ENCODE measurements at places on chromosomes 2 and 18.

GRCh38 chr2:25740810-25741381 lies 67.5 kb upstream of the DTNB start:
- no peak for DNase-seq

DNA sequence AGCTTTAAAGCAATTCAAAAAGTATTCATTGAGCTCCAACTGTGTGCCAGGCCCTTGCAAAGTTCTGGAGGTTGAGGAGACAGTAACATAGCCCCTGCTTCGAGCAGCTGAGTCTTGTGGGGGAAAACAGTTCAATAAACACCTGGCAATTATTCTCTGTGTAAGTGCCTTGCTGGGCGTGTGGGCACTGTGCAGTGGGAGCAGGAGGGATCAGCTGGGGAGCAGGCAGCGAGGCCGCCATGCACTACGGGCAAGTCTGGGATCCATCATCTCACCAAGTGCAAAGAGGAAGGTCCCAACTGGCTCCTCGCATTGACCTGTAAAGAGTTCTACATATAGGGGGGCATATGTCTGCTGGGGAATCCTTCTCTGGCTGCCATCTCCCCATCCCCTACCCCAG lies 342.2 kb upstream of the HS6ST1 start:
- no peak for DNase-seq

DNA sequence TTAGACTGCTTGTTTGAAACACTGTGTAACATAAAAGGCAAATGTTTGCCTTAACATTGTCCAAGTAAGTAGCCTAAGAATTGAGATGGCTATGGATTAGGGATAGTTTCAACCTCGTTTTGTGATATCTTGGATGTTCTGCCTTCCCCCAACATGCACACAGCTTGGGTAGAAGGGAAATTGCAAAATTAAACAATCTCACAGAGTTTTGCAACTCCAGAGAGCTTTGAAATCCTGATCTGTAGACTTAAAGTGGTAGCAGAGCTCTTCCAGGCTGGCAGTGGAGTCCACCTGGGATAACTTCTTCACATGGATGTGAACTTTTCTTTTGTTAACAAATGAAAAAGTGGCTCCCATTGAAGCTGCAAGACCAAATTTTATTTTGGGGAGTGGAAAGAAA lies 59.6 kb downstream of the CHRNA1 start:
- no peak for DNase-seq

DNA sequence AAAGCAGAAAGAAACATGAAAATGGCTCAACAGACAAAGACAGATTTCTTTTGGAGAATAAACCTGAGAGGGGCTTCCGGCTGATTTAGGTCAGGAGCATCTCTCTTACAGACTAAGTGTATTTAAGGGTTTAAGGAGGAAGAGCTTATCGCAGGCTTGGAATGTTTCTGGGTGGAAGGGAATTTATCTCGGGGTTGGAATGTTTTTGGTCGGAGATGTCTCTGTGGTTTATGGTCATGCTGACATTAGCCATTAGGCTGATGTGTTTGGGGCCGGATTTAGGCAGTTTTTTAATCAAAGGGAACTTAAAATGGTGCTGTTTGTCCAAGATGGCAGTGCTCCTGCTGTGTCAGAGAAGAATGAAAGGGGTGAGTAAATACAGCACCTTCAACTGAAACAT lies 14.4 kb upstream of the PSMA8 start:
- DNase-seq = no peak

GRCh38 chr18:11978956-11979355 lies 2.4 kb upstream of the IMPA2 start:
- DNase-seq = no peak

DNA sequence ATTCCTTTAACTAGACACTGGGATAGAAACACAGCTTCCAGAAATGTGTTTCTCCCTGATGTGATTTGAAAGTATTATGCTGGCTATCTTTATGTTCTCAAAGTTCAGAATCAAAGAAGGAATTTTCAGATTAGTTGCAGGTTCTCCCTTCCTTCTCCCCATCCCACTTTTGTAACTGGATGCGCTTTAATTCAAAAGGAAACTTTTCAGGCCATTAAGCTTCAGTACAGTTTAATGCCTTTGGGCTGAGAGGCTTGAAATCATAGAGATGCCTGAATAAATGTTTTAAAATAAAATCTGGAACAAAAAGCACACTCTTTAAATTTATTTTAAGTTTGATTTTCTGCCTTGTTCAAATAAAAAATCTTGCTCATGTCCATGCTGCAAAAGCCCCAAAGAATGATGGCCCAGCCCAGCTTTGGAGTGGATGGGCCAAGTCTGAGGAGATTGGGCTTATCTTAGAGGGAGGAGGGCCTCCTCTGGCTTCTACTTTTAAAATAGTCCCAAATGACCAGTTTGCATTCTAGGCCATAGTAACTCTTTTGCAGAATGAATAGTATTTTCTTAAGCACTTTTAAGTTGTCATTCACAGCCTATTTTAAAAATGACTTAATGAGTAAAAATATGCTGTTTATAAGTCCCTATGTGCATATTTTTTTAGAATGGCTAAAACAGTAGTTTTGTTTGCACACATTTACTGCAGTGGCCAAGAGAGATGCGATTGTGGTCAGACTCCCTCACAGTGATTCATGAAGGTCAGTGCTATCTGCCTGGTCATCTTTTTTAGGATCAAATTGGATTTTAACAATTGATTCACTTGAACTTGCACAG lies 129.2 kb downstream of the MTX2 start:
- no peak for DNase-seq

GRCh38 chr2:23426263-23426905 lies 41.4 kb downstream of the KLHL29 start:
- no peak for DNase-seq

GRCh38 chr2:53568469-53568868 lies 199.1 kb upstream of the CHAC2 start:
- no peak for DNase-seq

DNA sequence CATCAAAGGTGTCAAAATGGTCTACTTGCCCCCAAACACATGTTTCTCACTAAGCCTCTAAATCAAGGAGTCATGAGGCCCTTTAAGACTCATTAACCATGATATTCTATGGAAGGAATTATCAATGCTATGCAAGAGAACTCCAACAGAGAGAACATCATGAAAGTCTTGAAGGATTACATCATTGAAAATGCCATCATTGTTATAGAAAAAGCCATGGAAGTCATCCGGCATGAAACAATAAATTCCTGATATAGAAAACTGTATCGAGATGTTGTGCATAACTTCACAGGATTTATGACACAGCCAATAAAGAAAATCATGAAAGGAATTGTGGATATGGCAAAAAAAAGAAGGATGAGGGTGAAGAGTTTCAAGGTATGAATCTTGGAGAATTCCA lies 1363.6 kb upstream of the CDH2 start:
- DNase-seq = no peak

- DNase-seq = no peak
Measured at GRCh38 chr18:55365342-55365741, 222.7 kb downstream of the TCF4 start.

DNA sequence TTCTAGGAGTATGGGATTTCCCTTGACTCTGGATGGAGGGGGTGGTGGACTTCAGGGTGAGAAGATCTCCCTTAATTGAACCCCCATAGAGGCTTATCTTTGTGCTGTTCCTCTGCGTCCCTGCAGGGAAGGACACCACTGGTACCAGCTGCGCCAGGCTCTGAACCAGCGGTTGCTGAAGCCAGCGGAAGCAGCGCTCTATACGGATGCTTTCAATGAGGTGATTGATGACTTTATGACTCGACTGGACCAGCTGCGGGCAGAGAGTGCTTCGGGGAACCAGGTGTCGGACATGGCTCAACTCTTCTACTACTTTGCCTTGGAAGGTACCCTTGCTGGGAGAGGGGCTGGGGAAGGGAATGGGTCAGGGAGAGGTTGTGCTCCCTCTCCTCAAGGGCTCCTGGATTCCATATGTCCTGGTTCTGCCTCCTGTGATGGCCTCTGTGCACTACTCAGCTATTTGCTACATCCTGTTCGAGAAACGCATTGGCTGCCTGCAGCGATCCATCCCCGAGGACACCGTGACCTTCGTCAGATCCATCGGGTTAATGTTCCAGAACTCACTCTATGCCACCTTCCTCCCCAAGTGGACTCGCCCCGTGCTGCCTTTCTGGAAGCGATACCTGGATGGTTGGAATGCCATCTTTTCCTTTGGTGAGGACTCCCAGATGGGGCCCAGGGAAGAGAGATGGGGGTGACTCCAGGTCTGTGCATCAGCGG lies 19.3 kb downstream of the PRKAG3 start:
- no peak for DNase-seq

DNA sequence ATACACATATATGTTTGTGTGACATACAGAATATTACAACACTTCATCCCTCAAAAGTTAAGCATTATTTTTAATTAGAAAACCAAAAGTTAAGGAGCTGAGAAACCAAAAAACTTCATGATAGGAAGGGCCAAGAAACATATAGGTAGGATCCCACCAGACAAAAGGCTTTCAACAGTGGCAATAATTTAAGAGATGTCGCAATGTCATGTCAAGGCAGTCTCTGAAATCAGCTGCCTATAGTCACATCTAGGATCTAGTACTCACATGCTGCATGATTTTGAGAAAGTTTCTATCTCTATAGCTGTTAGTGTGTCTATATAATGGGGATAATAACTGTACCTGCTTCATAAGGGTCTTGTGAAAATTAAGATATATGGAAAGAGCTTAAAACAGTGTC lies 72.7 kb downstream of the SPIRE1 start:
- DNase-seq = no peak

GRCh38 chr2:116922414-116922813 lies 892.1 kb upstream of the DDX18 start:
- DNase-seq = no peak

GRCh38 chr2:239379641-239380170 lies 21.1 kb downstream of the HDAC4 start:
- DNase-seq = no peak

GRCh38 chr2:217086038-217086522 lies 226.2 kb upstream of the TNP1 start:
- DNase-seq = no peak

DNA sequence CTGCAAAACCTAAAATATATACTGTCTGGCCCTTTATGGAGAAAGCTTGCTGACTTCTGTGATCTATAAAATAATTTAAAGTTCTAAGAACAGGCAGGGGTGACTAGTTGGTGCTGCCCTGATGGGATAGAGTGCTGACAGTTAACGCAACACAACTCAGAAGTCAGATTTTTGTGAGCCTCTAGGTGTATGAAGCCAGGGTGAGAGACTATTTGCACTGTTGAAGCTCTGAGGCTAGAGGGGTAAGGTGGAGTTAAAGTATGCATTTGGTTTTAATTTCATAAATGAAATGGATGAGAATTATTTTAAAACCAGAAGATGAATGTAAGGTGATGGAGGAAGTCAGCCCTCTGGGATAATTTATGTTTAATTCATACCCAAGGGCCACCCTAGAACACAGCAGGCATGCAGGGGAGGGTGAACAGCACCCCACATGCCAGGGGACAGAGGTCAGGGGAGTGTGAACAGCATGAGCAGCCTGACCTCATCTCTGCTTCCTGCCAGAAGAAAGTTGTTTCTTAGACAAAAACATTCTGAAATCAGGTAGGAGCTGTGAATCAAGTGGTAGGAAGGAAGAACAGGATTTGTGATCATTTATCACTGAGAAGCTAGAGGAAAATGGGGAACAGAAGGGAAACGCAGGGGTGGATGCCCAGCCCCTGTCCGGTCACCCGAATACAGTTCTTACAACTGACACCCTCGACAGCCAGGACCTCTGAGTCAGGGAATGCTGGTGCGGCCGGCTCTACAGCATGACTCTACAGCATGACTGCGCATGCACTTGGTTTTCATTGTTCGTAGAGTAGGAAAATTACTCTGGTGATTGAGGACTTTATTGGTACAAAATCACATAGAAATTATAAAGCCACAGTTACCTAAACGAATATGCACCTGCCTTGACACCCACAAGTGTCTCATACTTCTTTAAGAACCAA lies 93.1 kb downstream of the MBP start:
- DNase-seq = no peak

DNA sequence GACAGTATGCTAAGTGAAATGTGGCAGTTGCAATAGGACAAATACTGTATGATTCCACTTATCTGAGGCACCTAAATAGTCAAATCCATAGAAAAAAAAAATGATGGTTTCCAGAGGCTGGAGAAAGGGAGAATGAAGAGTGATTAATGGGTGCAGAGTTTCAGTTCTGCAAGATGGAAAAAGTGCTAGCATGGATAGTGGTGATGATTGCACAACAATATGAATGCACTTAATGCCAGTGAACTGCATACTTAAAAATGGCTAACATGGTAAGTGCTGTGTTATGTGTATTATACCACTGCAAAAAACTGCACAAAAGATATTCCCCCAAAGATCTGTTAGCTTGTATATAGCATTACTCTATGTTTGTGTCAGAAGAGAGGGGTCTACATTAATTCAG lies 185.4 kb downstream of the INHBB start:
- DNase-seq = no peak

DNA sequence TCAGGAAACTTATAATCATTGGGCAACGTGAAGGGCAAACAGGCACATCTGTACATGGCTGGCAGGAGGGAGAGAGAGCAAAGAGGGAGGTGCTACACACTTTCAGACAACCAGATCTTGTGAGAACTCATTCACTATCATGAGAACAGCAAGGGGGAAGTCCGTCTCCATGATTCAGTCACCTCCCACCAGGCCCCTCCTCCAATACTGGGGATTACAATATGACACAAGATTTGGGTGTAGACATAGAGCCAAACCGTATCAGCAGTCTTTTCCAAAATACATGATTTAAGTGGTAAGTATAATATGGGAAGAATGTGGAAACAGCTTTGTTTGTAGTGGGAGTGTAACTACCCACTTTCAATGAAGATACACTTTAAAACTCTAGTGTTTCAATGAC lies 65.0 kb downstream of the EPB41L5 start:
- no peak for DNase-seq

Data from putamen (tissue), 1 donor.